Keratinocyte (primary cell): ENCODE measurements at places on chromosomes 2 and 18. TPM values are rescaled to one million over a fixed set of nuclear protein-coding genes. Genes with fewer than 3 reads are reported as not detected.

Gene RAD51AP2
- polyA plus RNA-seq: 0.01 to 0.12 TPM (median 0.12 TPM) in 3 replicates

- DNase-seq: no peak
These were observed 7.7 kb downstream of the HOXD3 start for GRCh38 chr2:176164611-176165369.

DNA sequence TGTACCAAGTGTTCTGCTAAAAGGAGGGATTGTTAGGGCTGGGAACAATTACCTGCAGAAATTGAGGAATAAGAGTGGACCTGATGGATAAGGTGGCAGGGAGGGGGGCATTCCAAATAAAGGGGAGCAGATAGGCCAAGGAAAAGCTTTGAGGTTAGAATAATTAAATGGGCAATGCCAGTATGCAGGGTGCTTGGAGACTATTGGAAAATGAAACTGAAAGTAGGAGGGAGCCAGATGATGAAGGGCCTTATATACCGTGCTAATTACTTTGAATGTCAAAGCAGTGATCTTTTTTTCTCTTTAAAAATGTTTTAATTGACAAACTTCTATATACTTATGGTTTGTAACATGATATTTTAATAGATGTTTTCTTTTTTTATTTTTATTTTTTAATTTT is 42.9 kb downstream of the MMADHC start:
- DNase-seq: no peak

DNA sequence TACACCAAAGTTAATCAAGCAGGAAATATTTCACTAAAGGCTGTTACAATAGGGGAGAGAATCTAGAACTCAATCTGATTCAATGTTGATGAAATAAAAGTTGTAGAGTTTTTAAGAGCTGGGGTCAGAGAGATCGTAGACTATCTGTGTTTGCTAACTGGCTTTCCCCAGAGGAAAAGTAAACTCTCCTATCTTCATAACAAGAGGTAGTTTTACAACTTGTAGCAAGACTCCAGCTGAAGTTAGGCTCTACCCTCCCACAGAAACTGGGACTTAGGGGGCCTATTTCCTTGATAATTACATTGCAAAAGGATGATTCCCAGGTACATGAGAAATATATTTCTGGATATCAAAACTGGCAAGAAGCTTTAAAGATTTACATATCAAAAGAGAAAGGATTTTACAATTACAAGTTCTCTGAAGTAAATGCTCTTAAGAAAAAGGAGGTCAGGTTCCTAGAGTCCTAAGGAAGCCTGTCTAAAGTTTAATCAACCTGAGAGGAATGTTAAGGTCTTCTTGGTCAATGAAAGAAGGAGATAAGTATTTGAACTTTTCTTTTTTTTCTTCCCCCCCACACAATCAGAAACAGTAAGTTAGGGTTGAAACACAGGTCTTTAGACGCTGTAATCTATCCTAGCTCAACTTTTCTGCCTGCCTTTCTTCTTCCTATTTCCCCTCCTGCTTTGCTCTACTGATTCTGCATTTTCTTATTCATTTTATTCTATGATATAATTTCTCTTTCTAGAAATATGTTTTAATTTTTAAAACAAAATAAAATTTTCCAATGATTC is 692.2 kb upstream of the LINC00305 start:
- no peak for DNase-seq

DNA sequence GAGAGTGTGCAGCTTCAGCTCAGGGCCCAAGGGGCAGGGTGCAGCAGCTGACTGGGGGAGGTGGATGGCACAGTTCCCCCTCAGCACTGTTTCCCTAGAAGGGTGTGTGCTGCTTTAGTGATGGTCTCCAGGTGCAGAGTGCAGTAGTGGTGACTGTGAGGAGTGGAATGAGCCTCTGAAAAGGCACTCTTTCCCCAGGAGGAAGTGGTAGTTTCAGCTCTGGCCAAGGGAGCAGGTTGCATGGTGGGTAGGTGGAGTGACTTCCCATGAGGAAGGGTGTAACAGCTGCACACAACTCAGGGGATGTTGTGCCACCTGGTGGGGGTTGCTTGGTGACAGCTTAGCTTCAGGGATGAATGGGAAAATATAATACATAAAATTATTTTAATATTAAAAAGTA is 251.5 kb upstream of the NXPH2 start:
- DNase-seq: peak; percentile 30

Gene C2orf15
- polyA plus RNA-seq: 0.31 to 0.75 TPM (median 0.48 TPM) in 3 replicates

DNA sequence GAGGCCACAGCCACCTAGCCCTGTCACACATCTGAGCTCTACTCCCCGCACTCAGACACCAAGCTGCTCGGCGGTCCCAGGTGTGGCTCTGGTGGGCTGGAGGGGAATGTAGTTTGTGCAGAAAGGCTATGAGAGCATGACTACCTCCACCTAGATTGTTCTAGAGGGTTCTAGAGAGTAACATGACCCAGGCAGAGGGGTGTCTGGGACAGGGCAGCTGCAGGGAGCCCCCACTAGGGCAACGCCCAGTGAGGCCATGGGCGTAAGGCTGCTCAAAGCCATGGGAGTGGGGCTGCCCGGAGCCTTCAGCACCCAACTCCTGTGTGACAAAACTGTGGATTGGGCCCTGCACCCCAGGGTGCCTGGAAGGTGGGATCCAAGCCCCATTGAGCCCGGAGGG is 511.4 kb upstream of the MYT1L start:
- DNase-seq: no peak

Gene DYSF
- polyA plus RNA-seq: 8.2 to 20.6 TPM (median 12.9 TPM) in 3 replicates

Gene RBBP8
- polyA plus RNA-seq: 126 to 169 TPM (median 137 TPM) in 3 replicates

Gene TEKT4
- polyA plus RNA-seq: not detected in 3 replicates

Gene TUBA3E
- polyA plus RNA-seq: not detected in 3 replicates

DNA sequence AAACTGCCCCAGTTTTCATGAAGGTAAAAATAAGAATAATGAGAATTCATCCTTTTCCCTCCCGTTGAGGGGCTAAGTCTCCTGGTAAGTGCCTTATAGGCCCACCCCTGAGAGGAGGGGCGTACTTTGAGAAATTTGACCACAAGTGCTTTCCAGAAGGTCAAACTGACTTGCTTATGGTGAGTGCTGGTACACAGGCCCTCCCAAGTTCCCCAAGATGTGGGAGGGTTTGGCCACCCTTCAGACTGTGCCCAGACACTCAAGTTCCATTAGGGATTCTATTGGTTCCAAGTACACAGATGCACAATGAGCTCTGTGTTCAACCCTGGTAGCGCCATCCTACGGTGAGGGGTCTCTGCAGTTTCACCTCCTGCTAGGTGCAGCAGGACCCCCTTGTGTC is 205.1 kb downstream of the CTIF start:
- DNase-seq: no peak

DNA sequence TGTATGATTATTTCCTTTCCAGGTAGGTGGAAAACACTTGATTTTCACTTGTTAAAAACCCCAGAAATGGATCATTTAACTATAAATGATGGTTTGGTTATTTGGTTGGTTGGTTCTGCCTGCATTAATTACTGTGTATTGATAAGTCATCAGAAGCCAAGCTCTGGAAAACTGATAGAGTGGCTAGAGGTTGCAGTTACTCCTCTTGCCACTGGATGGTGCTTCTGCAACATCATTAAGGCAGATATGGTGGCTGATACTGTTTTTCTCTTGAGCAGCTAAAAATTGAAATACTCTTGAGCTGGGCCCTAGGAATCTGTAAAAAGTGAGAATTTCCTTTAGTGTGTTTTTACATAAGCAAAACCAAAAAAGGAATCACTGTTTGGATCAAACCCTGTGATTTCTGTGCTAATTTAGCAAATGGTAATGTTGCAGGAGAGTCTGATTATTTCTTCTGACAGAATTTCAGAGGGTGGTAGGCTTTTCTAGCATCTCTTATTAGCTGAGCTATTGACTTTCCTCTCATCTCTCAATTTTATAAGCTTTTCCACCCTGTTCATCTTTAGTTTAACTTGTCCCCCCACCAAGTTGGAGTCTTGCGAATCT is 54.3 kb downstream of the RAB10 start:
- DNase-seq: no peak

- DNase-seq: no peak
These were observed 36.5 kb upstream of the CCDC93 start for GRCh38 chr2:118050386-118050785.
